Urinary bladder (tissue), 4 donors: ENCODE measurements at places on chromosomes 7 and 10. TPM values are rescaled to one million over a fixed set of nuclear protein-coding genes. Genes with fewer than 3 reads are reported as not detected.

GRCh38 chr7:3795781-3796180 is 494.7 kb downstream of the SDK1 start:
- DNase-seq, result no peak

DNA sequence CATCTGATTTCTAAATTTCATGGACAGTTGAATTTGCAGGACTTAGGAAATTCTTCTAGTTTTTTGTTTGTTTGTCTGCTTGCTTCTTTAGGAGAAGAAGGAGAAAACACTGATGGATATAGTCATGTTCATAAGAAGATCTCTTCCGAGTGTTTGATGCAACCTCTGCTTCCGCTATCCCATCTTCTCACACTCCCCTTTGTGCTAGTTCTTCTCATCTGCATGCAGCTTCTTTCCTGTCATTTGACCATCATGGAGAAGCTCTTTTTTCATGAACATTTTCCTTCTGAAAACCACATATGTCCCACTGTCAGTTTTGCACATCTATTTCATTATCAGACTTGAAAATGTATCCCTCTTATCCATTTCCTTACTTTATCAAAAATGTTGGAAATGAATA is 346.9 kb upstream of the PRKCQ start:
- DNase-seq, result no peak

- DNase-seq, result no peak
Measured at GRCh38 chr10:21424459-21424861, 101.0 kb downstream of the SKIDA1 start.

GRCh38 chr10:103917302-103918052 is 507 bp downstream of the STN1 start:
- DNase-seq, result no peak

DNA sequence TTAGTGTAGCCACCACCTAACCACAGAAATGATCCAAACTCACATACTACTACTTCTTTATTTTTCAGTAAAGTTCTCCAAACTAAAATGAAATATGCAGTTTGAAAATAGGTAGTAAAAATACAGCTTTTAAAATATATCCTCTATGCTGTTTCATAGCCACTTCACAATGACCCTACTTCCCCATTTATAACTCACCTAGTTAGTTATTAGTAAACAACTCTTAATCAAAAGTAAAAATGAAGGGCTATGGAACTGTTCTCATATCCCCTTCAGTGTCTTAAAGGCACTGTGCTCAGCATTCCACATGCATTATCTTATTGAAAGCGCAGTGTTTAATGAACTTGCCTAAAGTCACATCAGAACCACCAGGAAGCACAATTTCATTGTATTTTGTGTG is 43.5 kb downstream of the KMT2C start:
- no peak for DNase-seq

The GPR37 gene
- 4.8 TPM for polyA plus RNA-seq

The PGAM2 gene
- 0.71 TPM for polyA plus RNA-seq

The AMPH gene
- polyA plus RNA-seq, result 5.0 TPM
